Frontal cortex (tissue), 4 donors: ENCODE measurements at places on chromosomes 1 and 21.

- no peak for DNase-seq
Observed at GRCh38 chr1:181117648-181118449, 29.3 kb downstream of the IER5 start.

DNA sequence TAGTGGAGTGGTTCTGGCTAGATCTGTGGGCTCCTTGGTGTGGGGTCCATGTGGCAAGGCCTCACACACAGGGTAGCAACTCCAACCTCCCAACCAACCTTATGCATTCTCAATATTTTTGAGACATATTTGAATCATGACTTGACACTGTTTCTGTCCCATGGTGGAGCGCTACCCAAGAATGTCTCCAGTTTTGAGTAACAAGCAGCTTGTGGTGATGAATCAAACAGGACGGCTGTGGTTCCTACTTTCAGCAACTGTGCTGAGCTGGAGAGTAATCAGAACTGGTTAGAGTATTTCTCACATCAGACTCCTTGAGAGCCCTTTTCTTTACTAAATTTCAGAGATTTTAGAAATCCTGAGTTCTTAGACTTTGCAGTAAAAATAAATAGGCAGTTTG lies 3.1 kb downstream of the LCE3D start:
- no peak for DNase-seq

- no peak for DNase-seq
Observed at GRCh38 chr1:109307274-109308021, 637 bp upstream of the MYBPHL start.

GRCh38 chr1:200294241-200294640 lies 115.6 kb downstream of the ZNF281 start:
- DNase-seq = no peak

DNA sequence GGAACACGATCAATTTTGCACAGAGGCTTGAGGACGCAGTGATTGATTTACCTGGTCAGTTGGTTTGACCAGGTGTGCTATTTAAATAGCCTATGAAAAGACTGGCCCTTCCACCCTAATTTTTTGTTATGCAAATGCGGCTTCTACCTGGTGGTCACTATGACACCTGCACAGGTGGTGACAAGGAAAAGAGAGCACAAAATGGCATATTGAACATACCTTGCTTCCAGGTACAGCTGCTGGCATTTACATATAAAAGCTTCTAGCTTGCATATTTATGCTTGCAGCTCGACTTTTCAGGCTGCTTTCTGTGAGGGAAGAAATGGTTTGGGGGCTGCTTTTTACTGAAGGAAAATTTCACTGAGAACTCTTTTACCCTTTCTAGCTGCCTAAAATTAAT lies 15.3 kb upstream of the FMO4 start:
- DNase-seq = no peak

- DNase-seq = no peak
Observed at GRCh38 chr1:7362947-7363346, 408.1 kb upstream of the VAMP3 start.

DNA sequence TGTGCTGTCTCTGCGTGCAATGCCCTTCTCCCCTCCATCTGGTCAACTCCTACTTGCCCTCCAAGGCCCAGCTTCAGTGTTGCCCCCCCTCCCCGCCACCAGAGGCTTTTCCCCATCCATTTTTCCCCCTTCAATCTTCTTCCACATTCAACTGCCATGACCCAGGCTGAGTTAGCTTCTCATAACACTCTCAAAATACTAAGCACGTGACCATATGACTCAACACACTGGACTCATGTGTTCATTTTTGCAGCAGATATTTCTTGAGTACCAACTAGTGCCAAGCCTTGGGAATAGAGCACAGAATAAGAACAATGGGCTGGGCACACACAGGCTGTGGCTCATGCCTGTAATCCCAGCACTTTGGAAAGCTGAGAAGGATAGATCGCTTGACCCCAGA lies 132.1 kb downstream of the IGSF21 start:
- DNase-seq = no peak

- DNase-seq = peak; percentile 17
Observed at GRCh38 chr1:161792740-161793139, 26.6 kb downstream of the ATF6 start.

- no peak for DNase-seq
Observed at GRCh38 chr1:71245246-71245645, 164.4 kb upstream of the ZRANB2 start.

- no peak for DNase-seq
Observed at GRCh38 chr1:10594595-10595223, 120.0 kb downstream of the PEX14 start.

- no peak for DNase-seq
Observed at GRCh38 chr1:221029981-221030649, 150.9 kb downstream of the HLX start.

DNA sequence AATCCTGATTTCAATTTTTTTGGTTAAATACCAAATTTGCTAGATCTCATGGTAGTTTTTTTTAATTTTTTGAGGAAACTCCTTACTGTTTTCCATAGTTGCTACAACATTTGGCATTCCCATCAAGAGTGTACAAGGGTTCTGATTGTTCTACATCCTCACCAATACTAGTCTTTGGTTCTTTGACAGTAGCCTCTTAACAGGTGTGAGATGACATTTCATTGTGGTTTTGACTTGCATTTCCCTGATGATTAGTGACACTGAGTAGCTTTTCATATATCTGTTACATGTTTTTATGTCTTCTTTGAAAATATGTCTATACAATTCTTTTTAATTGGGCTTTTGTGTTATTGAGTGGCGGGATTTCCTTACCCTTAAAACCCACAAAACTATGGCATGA lies 20.9 kb upstream of the RGS13 start:
- no peak for DNase-seq

DNA sequence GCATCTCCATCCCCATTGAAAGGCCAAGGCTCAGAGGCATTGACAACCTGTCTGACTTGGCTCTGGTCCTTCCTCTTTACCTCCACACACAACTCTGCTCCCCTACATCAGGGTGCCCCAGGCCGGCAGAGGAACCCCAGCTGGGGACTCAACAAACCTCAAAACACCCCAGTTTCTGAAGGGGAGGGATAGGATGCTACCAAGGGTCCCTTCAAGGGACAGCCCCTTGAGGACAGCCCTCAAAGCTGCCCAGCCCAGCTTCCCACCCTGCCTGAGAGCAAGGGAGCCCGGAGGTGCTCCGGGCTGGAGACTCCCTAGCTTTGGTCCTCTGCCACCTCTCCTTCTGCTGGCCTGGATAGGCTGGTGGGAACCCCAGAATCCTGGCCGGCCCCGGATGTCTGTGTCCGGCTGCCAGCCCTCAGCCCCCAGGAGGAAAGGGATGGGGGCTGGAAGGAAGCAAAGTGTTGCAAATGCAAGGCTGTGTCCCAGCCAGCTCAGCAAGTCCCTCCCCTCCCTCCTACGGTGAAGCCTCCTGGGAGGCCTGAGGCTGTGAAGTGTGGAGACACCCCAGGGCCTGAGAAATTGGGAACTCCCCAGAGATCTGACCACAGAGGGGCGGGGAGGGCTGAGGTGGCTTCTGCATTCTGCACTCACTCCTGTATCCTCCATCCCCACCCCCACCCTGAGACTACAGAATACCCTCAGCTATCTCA lies 1.1 kb upstream of the MARCKSL1 start:
- no peak for DNase-seq

GRCh38 chr1:180728472-180729106 lies 96.8 kb downstream of the XPR1 start:
- no peak for DNase-seq
